Stimulated activated CD4-positive, alpha-beta T cell treated with anti-CD3 and anti-CD28 coated beads, Interleukin-2, amount 100 ng/mL, for 24 hours (primary cell): ENCODE measurements at places on chromosomes 6 and 20.
A peak's percentile ranks its signal among the peaks of the same experiment; 100 is the strongest.

GRCh38 chr6:17589406-17590096, 10.6 kb upstream of the FAM8A1 start:
- no peak for DNase-seq

- DNase-seq = no peak
These were observed 680.2 kb upstream of the AGPAT4 start for GRCh38 chr6:161954077-161954476.

GRCh38 chr6:4920914-4921410, 82.9 kb downstream of the RPP40 start:
- DNase-seq = no peak

DNA sequence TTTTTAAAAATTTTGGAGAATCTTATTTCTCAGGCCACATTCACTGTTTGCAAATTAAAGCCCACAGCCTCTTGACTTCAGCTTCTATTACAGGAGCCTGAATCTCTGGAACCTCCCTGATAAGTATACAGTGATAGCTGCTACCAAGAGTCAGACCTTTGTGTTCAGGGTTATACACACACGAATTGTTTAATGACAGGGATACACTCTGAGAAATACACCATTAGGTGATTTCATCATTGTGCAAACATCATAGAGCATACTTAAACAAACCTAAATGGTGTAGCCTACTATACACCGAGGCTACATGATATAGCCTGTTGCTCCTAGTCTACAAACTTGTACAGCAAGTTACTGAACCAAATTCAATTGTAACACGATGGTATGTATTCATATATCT, 473.9 kb downstream of the PKHD1 start:
- no peak for DNase-seq

DNA sequence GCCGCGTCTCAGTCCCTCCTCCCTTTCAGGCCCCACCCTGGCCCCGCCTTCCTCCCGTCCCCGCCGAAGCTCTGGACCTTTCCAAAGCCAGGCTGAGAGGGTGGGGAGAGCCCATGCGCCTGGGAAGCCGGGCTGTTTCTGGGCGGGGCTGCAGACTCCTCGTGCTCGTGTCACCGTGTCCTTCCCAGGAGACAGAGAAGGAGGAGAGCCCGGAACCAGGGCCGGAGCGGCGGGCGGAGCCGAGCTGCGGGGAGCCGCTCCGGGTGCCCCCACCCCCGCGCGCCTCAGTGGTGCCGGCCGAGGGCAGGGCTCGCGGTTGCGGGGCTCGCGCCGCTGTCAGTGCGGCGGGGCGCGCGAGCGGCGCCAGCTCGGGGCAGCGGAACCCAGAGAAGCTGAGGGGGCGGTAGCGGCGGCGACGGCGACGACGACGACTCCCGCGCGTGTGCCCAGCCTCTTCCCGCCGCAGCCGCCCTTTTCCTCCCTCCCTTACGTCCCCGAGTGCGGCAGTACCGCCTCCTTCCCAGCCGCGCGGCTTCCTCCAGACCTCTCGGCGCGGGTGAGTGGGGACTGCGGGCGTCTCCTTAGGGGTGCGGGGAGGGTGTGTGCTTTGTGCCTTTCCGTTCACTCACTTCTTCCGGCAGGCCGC, at the start of gene RALY:
Gene RALY, plus strand, starts transcription at position 336 of the 646 bp plus-strand sequence. CDS start 78,164 bp downstream, outside the sequence.
- peak; percentile 97 for DNase-seq

- no peak for DNase-seq
These were observed 25.6 kb downstream of the TOP1 start for GRCh38 chr20:41054070-41054846.
